Right renal cortex interstitium (tissue), 3 donors: ENCODE measurements at places on chromosomes 4 and X. TPM values are rescaled to one million over a fixed set of nuclear protein-coding genes. Genes with fewer than 3 reads are reported as not detected.

DNA sequence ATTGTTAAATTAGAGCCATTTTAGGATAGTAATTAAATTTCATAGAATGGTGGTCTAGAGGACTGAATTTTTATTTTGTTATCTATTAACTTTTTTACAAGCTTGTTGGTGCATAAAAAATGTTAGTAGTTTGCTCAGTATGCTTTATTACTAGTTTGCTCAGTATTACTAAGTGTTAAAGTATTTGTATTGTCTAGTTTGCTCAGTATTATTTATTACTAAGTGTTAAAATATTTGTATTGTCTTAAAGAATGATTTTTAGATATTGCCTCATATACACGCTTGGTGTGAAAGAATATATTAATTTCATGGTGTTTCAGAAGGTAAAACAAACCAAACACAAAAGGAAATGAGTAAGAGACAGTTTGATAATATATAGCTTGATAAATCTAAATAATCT is 268.4 kb upstream of the MAGEB18 start:
- no peak for DNase-seq

- no peak for DNase-seq
Measured at GRCh38 chr4:185305979-185306442, 89.7 kb downstream of the LRP2BP start.

GRCh38 chr4:183035726-183036415 is 63.2 kb upstream of the WWC2 start:
- no peak for DNase-seq

GRCh38 chr4:113694008-113694407 is 67.5 kb downstream of the CAMK2D start:
- peak; percentile 14 for DNase-seq

MEPE gene
- polyA plus RNA-seq, result not detected

GRCh38 chrX:103197721-103198306 is 17.1 kb upstream of the BEX4 start:
- DNase-seq, result no peak

GRCh38 chr4:2847302-2847871 is 3.7 kb downstream of the ADD1 start:
- no peak for DNase-seq

- DNase-seq, result no peak
Measured at GRCh38 chr4:54961357-54961975, 163.9 kb downstream of the KDR start.

- no peak for DNase-seq
Measured at GRCh38 chr4:169282429-169283113, 11.8 kb upstream of the SH3RF1 start.

MAGEC2 gene
- not detected for polyA plus RNA-seq

- DNase-seq, result no peak
Measured at GRCh38 chr4:77843628-77844027, 19.0 kb upstream of the MRPL1 start.

DNA sequence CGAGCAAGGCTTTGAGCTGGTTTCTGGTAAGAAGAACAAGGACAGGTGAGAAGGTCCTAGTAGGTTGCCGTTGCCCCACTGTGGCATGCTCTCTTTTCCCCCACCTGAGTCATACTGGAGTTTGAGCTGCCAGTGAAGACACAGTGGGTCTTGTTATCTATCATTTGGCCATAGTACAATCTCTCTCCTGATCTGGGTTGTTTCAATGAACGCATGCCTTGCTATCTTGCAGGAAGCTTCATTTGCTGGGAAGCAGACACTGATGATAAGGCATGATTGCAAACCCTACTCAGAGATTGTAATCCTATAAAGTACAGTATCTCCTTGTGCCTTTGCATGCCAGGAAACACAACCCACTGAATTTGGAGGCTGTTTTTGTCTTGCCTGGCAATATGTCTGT is 77.4 kb downstream of the CLNK start:
- no peak for DNase-seq

DNA sequence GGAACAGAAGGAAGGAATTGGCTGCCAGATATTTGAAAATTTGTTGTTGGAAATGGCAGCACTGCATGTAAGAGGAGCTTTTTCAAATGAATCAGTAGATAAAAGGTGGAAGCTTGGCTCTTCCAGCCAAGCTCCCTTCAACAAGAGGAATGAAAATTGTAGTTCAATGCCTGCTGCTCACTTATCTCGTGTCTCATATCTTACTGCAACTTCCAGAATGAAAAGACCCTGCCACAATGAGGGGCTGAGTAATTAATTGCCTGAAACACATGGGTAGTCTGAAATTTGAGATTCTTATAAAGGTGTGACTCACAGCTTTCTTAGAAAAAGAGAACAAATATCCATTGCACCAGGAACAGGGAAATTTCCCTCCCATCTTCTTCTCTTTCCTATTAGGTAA is 53.0 kb downstream of the HAND2 start:
- no peak for DNase-seq
